ENCODE measurements at places on chromosomes 5 and 9. TPM values are rescaled to one million over a fixed set of nuclear protein-coding genes. Genes with fewer than 3 reads are reported as not detected.

DNA sequence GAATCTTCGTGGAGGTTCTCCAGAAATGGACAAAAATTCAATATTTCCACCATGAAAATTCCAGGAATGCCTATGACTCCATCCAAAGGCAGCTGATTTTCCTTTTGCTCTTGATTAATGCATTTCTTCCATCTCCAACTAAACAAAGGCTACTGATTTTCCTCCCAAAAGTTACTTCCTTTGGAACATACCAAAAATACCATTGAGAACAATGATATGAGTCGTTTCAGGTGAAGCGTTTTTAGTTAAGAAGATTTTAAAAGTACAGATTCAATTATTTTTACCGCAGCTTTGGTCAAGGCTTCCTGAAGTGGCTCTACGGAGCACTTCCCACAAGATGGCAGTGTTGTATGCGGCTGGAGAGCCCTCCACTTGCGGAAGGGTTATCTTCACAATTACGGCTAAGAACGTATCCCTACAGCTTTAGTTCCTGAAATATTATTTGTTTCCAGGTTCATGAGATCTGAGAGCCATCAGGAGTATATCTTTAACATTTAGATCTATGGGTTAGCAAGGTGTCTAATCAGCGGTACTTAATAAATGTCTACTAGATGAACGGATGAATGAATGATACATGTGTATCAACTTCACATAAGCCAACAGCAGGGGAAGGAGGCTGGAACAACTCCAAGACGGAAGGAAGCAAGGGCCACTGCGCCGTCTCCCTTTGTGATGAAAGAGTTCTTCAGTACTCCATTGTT is 35.9 kb upstream of the ARSB start:
- no peak for DNase-seq
- no peaks in the 10 kb centered on the region for H3K36me3 ChIP-seq
- H3K27me3 ChIP-seq, result peaks cover 26% of the 10 kb centered on the region
- no peak overlapping the region for H3K4me3 ChIP-seq
- peaks cover 9% of the 10 kb centered on the region for H3K4me1 ChIP-seq

DNA sequence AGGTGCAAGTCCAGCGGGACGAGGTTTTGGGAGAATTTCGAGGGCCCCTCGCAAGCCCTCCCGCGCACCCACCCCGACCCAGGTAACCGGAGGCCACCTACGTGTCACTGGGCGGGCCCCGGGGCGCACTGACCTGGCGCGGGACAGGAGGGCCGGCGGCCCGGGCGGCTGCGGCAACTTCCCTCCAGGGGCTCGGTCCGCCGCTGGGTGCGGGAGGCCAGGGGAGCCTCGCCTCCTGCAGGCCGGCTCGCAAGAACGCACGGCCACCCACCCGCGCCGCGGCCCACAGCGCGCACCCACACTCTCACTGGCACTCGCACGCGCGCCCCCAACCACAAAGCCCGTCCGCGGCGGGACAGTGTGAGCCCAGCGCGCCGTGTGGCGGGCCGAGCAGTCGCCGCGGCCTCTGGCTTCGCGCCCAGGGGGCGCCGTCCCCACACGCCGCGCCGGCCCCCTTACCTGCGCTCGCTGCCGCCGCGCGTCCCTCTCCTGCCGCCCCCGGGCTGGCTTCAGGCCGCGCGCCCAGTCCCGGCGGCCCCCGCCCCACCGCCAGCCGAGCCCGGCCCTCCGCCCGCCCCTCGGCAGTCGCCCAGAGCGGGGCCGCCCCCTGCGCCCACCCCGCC is 451 bp downstream of the LPAR1 start:
- no peak for DNase-seq
- H3K4me1 ChIP-seq, result peaks cover 6% of the 10 kb centered on the region
- no peak overlapping the region for H3K27ac ChIP-seq
- peaks cover 44% of the 10 kb centered on the region for H3K27me3 ChIP-seq
- no peak overlapping the region for H3K4me3 ChIP-seq

DNA sequence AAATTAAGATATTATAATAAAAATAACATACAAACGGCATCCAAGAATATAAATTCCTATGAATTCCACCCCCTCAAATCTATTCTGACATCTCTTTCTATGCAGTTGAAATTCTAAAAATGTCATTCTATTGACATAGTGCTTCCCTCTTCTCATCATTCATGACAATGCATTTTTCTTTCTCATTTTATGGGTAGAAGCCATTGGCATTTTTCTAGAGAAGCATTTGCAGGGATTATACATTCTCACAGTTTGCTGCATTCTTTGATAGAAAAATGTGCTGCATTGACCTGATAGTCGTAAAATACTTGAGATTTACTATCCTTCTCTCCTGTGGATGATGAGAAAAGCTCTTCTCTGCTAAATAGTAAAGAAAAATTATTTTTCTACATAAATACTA is 760.9 kb upstream of the ACO1 start:
- no peaks in the 10 kb centered on the region for H3K27me3 ChIP-seq
- H3K36me3 ChIP-seq, result no peaks in the 10 kb centered on the region
- no peak overlapping the region for H3K4me3 ChIP-seq
- no peaks in the 10 kb centered on the region for H3K4me1 ChIP-seq

The IFNK gene
- not detected for total RNA-seq
